ENCODE measurements at places on chromosomes 2 and 18.

DNA sequence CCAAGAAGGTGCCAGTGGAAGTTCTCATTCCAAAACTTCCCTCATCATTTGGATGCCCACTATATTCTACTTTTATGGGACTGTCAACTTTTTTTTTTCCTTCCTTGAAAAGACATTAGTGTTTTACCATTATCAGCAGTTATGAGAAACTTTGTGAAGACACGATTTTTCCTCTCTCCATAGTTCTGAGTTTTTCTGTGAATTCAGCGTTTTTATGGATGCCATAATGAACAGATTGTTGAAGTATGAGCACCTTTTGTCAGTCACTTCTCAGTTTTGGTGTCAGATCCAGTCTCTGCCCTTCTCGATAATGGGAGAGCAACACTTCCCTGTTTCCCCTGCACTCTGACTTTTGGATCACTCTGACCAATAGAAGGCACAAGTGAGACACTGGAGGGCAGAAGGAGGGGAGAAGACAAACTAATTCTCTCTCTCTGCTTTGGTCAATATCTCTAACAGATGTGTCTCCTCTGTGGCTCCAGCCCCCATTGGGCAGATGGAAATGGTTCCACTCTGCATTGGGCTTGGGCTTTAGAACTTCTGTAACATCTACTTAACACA is 53.5 kb upstream of the FN1 start:
- DNase-seq, result no peak

DNA sequence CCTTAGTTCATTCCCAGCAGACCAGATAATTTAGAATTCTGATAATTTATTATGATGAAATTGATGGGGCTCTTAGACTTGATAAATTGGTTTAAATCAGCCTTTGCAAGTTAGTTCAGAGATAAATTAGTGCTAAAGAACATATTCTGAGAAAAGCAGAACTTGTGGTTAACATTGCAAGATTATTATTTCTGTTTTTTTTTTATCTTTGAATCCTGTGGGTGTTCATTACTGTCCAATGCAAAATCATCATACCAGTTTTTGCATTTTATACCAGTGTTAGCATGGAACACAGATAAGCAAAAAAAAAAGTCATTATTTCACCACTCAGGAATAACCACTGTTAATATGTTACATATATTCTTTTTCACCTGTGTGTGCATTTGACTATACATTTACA is 9.1 kb downstream of the SEPTIN2 start:
- DNase-seq, result no peak

DNA sequence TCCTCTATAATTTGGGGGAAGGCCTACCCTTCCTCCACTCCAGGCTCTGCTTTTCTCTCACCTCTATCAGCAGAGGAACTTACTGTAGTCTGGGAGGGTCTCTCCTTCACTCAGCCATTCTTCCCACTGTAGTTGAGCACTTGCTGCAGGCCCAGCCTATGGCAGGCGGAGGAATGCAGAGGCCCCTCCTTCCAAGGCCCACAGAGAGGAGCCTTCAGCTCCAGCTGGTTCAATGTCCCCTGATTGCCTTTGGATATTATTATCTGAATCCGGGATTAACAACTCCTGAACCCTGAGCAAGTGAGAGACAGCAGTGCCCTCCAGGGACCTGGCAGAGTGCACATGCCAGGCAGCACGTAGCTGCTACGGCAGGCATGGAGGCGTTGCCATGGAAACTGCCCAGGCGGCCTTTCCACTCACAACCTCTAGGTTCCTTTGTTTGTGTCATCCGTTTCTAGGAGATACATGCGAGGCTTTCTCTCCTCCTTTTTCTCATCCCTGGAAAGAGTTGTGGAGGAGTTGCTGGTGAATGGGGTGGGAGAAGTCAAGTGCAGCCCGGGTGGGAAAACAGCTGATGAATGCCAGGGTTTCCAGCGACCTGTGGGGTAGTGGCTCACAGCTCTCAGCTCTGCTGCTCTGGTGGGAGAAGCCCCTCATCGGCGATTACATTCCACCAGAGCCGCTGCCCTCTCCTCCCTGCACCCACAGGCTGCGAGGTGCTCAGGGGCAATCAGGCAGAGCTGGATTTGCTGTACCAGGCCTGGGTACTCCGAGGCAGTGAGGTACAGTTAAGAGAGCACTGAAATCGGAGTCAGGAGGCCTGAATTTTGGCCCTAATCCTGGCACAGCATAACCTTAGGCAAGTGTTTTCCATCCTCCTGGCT is 55.3 kb upstream of the HK2 start:
- peak; percentile 57 for DNase-seq

GRCh38 chr2:101912545-101912944 is 79.2 kb upstream of the IL1R2 start:
- DNase-seq, result no peak

DNA sequence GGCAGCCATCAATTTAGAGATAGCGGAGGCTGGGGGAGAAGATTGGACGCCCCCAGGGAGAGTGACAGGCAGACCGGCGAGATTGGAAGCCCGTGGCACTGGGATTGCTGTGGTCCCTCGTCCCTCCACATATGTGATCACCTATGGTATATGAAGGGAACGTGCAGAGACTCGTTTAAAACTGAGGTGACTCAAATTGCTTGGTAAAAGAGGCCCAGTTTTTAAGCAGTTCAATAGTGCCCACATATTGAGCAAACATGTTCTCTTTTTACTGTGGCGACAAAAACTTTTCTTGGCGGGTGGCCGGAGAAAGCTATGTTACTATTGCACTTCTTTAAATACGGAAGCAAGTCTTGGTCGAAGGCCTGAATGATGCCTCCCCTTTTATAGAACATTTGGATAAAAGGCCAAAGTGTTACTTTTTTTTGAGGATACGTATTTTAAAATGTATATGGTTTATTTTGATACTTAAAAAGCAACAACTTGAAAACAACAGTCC is 9.1 kb downstream of the B3GNT2 start:
- DNase-seq, result no peak

DNA sequence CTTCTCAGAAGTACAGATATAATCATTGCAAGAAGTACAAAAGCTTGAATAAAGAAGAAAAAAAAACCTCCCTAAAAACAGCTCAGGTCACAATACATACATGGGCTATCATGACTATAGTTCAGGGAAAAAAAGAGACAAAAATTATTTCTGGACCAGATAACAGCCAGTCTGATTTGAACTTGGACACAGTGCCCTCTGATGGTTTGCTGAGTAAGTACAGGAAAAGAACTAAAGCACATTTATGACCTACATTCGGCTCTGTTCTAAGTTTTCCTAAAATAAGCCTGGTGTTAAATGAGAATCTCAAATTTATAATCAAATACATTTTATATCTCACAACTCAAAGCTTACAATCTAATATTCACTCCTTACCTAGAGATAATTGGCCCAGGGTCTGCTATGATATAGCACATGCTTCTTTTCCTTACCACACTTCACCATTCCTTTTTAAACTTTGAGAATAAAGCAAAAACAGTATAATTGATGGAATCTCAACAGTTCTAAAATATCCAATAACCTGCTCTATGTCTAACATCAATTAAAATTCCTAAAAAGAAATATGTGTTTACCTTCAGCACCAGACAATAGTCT is 81.1 kb downstream of the RAPH1 start:
- no peak for DNase-seq

GRCh38 chr2:219045937-219046550 is 4.7 kb upstream of the CFAP65 start:
- DNase-seq, result no peak

- no peak for DNase-seq
Measured at GRCh38 chr2:127081826-127082633, 24.9 kb downstream of the BIN1 start.

- DNase-seq, result peak; percentile 79
Measured at GRCh38 chr2:217943446-217944321, 59.1 kb downstream of the TNS1 start.

GRCh38 chr2:20350041-20350712 is 467 bp downstream of the PUM2 start:
- peak; percentile 71 for DNase-seq

GRCh38 chr2:222504719-222505118 is 80.4 kb downstream of the SGPP2 start:
- DNase-seq, result no peak

- DNase-seq, result no peak
Measured at GRCh38 chr2:70226781-70227180, 21.6 kb downstream of the TIA1 start.

DNA sequence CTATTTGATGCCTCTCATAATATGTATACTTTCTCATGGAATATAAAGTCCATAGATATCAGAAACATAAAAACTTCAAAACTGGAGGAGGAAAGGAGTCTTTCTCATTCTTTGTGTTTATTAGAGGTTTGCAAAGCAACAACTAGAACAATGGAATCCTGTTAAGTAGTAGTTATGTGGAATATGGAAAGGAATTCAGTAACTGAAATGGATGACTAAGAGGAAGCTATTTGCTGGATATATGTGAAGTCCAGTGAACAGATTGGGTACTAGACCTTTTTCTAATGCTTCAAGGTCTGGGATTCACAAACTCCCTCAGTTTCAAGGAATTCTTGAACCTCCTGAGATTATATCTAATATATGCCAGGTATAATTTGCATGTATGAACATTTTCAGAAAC is 353.6 kb upstream of the FANCL start:
- DNase-seq, result no peak

DNA sequence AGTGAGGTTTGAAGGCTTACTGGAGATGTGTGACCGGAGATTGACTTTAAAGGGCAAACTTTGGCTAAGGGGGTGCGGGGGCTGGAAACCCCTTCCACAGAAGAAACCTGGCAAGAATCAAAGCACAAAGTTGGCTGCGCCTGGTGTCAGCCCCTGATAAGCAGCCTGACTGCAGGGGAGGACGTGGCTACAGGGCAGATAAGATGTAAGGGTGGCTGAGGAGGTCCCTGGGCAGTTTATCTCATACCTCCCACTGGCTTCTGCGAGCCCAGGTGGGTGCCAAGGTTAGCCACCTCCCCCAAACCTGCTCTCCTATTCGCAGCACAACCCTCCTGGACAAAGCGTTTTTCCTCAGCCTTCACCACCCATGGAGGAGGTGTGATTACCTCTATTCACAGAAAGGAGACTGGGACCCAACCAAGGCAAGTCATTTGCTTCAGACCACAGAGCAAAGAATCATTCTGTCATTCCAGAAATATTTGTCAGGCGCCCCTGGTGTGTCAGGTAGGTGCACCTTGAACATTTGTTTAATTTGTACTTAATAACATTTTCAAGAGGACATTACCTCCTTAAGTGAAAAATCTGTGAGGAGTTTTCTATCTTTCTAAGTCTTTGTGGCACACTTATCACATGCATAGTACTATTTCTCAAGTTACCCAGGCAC is 73.1 kb upstream of the IL1R1 start:
- no peak for DNase-seq

DNA sequence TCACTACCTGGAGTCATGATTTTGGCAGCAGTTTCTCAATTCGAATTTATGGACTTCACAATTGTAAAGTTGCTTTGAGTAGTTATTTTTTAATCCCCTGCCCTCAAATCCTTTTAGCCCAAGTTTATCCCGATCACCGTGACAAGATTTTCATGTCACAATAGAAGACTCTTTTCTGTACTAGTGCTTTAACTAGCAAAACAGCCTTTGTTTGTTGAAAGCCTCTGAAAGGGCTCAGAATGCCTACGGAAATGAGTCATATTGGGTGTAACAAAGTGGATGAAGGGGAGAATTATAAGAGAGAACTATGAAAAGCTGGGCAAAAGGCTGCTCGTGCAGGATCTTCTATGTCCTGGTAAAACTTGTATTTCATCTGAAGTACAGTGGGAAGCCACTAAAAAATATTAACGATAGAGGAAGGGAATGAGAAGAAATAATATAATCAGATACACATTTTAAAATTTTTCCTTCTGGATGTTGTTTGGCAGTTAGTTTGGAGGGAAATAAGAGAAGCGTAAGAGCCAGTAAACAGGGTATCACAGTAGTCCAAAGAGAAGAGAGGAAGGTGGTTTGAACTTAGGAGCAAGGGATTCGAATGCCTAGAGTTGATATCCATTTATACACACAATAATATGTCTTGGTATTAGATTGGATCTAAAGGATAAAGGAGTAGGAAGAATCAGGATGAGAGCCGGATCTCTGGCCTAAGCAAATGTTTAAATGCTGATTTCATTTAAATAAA is 114.9 kb downstream of the GALNT13 start:
- DNase-seq, result no peak
